ENCODE measurements at places on chromosomes 4 and X.

GRCh38 chr4:83556006-83556707 is 20.2 kb downstream of the GPAT3 start:
- no peak for DNase-seq

DNA sequence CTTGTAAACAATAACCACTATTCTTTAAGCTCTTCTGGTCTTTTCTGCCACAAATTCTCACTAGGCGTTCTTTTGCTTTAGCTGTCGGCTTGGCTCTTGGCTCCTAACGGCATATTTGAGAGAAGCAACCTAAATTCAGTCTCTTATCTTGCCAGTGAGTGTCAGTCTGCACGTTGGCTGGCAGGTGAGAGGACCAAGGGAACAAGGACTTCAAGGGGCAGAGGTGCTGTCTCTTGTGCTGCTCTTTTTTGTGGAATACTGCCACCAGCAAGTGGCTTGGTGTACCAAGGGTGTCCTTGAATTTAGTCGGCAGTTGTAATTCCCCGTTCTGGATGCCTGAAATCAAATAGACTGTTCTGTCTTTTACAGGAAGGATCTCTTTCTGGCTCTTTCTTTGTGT is 77.8 kb upstream of the SLC4A4 start:
- DNase-seq, result no peak

GRCh38 chrX:152306331-152306730 is 144.8 kb downstream of the GABRA3 start:
- no peak for DNase-seq

DNA sequence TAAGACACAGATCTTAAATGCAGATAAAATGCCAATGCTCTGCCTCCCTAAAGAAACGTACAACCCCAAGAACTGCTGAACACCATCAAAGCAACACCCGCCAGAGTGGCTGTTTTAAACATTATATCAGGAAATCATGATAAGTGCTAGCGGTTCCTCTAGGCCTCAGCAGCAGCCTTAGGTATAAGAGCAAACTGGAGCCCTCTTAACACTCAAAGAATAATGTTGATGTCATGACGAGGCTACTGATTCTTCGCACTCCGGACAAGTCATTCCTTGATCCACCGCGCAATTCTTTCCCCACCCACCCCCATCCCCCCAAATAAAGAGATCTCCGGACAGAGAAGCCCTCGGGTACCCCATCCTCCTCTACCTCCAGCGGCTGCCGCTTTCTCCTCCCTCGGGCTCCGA is 507 bp downstream of the LIN54 start:
- DNase-seq, result no peak

GRCh38 chr4:172649143-172649542 is 519.5 kb upstream of the GALNT7 start:
- no peak for DNase-seq

- DNase-seq, result no peak
Observed at GRCh38 chr4:152680988-152681603, 1.3 kb upstream of the TMEM154 start.

DNA sequence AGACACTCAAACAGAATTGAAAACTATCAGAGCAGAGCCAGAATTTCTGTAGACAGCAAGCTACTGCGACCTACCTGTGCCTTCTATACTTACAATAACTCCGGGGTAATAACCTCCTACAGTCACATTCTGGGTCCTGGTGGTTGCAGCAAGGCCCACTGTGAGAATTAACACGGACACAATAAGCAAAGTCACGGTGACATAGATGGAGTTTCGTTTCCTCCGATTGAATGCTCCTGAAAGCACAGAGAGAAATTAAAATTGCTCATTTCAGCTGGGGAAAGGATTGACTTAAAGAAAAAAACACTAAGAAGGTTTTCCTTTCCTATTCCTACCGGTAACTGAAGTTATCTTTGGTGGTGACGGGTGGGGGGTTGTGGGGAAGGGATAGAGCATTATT is 7.0 kb downstream of the TMEM255A start:
- no peak for DNase-seq

- no peak for DNase-seq
Observed at GRCh38 chrX:124395145-124395880, 49.0 kb downstream of the SH2D1A start.

DNA sequence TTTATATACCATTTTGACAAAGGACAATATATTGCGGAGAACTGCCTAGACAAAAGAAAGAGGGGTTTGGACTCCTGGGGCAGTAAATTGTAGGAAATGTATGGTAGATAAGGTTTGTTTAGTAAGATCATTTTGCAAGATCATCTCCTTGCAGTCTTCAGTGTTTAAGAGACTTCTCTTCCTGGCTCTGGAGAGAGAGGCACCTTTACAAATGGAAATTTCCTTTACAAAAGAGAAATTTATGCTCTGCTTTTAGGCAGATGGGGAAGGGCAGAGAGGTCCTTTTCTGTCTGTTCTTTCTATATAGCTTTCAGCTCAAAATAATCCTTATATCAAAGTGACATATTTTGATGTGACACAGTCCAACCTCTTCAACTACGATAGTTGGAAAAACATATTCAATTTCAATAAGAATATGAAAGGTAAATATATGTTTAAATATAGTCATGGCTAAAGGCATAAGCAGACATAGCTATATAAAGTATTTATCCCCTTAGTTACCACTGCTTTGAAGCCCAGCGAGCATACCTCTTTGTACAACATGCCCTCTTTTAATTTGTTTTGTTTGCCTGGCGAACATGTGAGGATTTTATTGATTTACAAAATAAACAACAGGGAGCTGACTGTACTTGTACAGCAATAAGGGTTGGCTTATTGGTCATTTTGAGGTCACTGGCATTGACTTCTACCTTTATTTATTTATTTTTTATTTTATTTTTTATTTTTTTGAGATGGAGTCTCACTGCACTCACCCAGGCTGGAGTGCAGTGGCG is 65.2 kb downstream of the TRIM2 start:
- no peak for DNase-seq
